ENCODE measurements at places on chromosomes 11 and 22.

DNA sequence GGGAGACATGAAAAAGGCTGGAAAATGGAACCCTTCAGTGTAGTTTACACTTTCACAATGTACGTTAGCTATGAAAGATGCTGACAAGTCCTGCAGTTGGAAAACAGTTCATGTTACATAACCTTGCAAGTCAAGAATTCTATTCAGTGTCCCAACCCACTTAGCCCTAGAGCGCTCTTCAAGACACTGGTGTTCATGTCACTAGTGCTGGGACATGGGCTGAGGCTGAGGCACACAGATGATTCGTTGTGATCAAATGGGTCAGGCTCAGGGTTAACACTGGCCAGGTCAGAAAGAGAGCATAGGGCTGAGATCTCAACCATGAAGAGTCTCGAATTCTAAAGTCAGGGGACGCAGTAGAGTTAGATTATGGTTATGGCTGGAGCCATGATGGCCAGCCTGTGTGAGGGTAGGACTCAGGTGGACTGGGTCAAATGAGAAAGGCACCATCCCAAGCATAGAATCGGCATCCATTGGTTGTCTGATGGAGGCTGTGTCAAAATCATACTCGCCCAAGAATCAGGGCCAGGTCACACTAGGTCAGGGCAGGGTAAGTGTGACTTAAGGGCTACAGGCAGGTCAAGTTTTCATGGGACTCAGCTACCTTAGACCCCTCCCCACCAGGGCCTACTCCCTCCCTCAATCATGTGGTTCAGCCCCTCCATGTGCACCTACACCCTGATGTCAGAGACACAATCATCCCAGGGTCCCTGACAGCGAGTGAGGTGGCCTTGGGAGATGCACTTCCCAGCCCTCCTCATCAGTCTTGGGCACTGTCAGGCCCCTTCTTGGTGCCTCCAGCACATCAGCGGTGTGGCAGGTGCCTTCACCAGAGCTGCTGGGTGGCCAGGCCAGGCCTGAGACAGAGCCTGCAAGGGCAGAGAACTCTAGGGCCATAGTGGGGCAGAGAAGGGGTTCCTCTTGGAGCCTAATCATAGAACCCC lies 20.2 kb downstream of the IGLL5 start:
- no peak for DNase-seq
- peak overlapping the region; percentile 19 for H3K27ac ChIP-seq
- peaks cover 26% of the 10 kb centered on the region for H3K27me3 ChIP-seq
- no peak overlapping the region for H3K4me3 ChIP-seq

DNA sequence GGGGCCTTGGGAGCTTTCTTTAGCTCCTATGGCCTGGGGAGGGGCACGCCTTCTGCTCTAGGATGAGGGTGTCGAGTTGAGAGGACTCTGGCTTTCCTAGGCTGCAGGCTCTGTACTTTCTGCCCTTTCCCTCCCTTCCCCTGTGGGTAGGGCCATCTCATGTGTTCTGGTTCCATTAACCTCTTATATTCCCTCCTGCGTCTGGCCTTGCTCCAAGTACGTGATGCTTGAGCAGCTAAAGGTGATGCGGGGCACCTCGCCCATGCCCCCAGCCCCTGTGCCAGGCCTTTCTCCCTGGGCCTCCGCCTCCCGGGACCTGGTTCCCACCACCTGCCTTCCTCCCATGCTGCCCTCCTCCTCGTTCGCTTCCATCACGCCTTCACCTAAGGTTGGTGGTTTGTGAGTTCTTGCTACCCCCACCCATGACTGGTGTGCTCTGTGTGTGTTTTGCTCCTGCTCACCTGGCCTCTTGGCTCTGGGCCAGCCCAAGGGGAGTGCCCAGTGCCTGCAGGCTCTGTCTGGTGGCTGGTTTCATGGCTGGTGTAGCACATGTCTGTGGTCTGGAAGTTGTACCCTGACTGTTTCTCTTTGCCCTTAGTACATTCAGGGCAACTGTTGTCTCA lies 34.1 kb downstream of the PHLDB1 start:
- H3K4me1 ChIP-seq: peaks cover 6% of the 10 kb centered on the region
- H3K27ac ChIP-seq: no peak overlapping the region
- DNase-seq: no peak
- H3K27me3 ChIP-seq: no peaks in the 10 kb centered on the region
- peaks cover 2% of the 10 kb centered on the region for H3K36me3 ChIP-seq
- no peak overlapping the region for H3K4me3 ChIP-seq

GRCh38 chr11:73875840-73876239 lies 806 bp downstream of the COA4 start:
- H3K27ac ChIP-seq: peak overlapping the region; percentile 99
- H3K4me1 ChIP-seq: peaks cover 30% of the 10 kb centered on the region
- H3K4me3 ChIP-seq: peak overlapping the region; percentile 100

- no peak for DNase-seq
- no peaks in the 10 kb centered on the region for H3K4me1 ChIP-seq
- H3K4me3 ChIP-seq: no peak overlapping the region
- H3K36me3 ChIP-seq: no peaks in the 10 kb centered on the region
- no peaks in the 10 kb centered on the region for H3K27me3 ChIP-seq
- no peak overlapping the region for H3K27ac ChIP-seq
These were observed 98.9 kb downstream of the PGR start for GRCh38 chr11:101030692-101031091.

DNA sequence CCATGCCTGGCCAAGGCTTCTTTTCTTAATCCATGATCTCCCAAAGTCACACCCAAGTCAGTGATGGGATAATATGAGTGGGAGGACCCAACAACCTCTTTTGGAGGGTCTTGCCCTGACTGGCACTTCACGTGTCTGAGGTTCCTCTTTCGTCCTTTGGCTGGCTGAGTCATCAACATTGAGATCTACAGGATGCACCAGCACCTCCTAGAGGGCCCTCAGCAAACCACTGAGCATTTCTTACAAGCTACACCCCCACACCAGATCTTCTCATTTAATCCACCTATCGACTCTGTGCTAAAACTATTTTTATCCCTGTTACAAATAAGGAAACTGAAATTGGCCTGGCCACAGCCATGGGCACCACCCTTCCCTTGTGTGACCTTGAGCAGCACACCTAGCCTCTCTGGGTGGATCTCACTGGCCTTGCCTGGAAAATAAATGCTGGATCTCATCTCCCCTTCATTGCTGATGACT lies 63.4 kb downstream of the FLI1 start:
- H3K4me1 ChIP-seq: peaks cover 71% of the 10 kb centered on the region
- DNase-seq: no peak
- peak overlapping the region; percentile 72 for H3K4me3 ChIP-seq
- H3K27me3 ChIP-seq: no peaks in the 10 kb centered on the region
- peaks cover 22% of the 10 kb centered on the region for H3K36me3 ChIP-seq

DNA sequence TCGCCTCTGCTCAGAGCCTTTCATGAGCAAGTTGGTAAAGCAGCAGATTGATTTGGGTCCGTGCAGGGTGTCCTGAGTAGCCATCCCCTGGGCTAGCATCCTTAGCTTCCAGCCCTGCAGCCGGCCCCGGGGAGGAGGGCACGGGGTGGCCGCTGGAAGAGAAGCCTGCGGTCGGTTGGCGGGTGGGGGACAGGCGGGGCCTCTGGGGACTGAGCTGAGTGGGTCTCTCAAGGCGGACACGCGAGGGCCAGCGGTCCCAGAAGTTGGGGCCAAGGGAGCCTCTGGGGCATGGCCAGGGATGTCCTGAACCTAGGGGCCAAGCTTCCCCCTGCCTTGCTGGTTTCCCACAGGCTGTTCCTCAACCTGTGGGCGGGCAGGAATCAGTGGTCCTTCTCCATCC lies 143.0 kb downstream of the TBC1D22A start:
- DNase-seq: no peak
- H3K27me3 ChIP-seq: no peaks in the 10 kb centered on the region
- no peak overlapping the region for H3K4me3 ChIP-seq
- peaks cover 4% of the 10 kb centered on the region for H3K36me3 ChIP-seq

DNA sequence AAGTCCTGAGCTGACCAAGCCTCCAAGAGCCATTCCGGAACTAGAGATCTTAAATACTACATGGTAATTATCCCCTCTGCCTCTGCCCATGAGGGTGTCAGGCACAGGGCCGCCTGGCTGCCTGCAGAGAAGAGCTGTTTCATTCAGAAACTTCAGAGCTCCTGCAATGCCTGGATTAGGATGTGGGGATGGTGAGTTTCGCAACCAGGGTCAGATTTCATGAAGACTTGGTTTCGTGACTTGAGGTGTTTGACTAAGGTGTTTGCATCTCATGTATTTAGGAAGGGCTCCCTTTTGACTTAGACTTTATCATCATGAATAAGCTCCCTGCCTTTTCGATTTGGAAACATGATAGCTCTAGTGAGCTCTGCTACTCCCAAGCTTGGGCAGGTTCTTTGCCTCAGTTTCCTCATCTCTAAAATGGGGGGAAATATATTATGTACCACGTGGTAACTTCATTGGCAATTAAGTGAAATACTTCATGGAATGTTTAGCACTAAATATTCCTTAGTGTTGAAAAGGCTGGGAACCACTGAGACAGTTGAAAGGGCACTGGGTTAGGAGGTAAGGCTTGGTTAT lies 9.1 kb downstream of the TIMP3 start:
- peaks cover 58% of the 10 kb centered on the region for H3K27me3 ChIP-seq
- no peak overlapping the region for H3K27ac ChIP-seq
- no peaks in the 10 kb centered on the region for H3K4me1 ChIP-seq

DNA sequence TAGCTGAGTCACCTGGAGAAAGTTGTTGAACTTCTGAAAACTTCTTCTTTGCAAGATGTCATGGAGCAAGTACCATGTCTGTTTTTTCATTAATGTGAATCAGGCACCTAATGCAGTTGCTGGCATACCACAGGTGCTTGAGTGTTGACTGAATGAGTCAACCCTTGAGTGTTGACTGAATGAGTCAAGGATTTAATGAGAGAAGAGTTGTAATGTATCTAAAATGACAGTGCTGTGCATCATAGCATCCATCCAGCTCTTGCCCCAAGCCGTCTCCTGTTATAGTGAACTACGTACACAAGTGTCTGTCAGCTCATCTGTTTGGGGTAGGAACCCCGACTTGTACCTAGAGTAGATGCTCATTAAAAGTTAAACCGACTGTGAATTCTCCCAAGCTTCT lies 93.1 kb downstream of the CWC15 start:
- no peak overlapping the region for H3K27ac ChIP-seq
- H3K4me1 ChIP-seq: peaks cover 9% of the 10 kb centered on the region
- no peaks in the 10 kb centered on the region for H3K36me3 ChIP-seq
- H3K4me3 ChIP-seq: no peak overlapping the region

DNA sequence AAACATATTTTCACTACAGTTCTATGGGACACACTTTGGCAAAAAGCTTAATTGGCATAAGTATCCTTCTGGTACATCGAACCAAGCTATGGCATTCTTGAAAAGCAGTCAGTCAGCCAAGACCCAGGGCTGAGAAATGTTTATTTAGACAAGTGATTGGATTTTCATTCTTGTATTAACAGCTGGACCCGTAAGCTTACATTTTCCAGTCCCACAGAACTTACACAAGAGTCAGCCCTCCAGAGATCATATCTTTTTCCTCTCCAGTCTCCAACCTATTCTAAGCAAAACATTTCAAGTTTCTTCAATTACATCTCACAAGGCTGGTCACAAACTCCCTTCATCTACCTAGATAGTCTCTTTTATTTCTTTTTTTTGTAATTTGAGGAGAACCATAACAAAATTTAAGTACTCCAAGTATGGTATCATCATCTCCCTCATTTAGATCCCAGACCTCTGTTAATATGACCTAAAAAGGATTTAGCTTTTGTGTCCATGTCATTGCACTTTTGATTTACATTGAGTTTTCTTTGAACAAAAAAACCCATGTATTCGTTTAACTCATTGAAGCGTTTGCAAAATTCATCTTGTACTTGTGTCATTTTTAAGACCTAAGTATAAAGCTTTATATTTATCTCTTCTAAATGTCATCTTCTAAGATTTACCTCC lies 67.9 kb upstream of the GRK3 start:
- H3K27ac ChIP-seq: no peak overlapping the region
- no peak overlapping the region for H3K4me3 ChIP-seq
- H3K27me3 ChIP-seq: peaks cover 69% of the 10 kb centered on the region
- peaks cover 4% of the 10 kb centered on the region for H3K4me1 ChIP-seq
- H3K36me3 ChIP-seq: peaks cover 4% of the 10 kb centered on the region
- DNase-seq: no peak

- H3K27me3 ChIP-seq: no peaks in the 10 kb centered on the region
- no peak overlapping the region for H3K4me3 ChIP-seq
- DNase-seq: no peak
- no peak overlapping the region for H3K27ac ChIP-seq
These were observed 31.7 kb downstream of the IMMP1L start for GRCh38 chr11:31477528-31478222.

GRCh38 chr11:45879803-45880686 lies 5.4 kb upstream of the MAPK8IP1 start:
- H3K36me3 ChIP-seq: peaks cover 23% of the 10 kb centered on the region

DNA sequence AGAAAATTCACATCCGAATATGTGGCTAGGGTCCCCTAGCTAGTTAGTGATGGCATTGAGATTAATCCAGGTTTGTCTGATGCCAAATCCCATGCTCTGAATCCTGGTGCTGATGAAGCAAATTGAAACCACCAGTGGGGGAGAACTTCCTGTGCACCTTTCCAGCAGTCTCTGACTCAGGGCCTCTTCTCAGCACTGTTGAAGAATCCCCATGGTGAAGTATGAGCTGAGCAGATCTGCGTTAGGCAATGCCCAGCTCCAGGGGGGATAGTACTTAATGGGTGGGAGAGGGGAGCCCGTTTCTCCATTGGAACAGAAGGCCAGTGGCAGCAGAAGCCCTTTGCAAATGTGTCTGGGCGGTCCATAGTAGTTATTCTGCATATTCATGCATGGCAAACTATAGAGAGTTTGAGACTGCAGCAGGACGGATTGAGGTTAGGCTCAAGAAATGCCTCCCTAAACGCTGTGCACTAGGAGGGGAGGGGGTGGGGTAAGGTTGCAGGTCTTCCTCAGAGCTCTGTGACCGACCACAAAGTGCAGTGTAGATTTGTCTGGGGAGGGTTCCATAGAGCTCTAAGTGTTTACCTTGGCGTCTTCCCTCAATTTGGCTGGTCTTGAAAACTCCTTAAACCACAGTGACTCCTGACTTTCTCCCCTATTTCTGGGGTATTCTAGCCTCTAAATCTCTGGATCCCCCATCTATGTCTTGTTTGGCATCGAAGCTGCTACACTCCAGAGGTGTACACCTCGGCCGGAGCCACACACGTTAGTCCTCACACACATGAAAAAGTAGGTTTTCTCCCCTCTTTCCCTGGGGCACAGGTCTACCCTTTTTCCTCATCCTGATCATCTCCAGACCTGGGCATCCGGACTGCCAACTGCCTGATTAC lies 4.8 kb downstream of the POU2F3 start:
- no peak overlapping the region for H3K4me3 ChIP-seq
- H3K4me1 ChIP-seq: peaks cover 18% of the 10 kb centered on the region
- H3K36me3 ChIP-seq: peaks cover 4% of the 10 kb centered on the region
- no peak for DNase-seq
- H3K27ac ChIP-seq: no peak overlapping the region

- H3K27ac ChIP-seq: no peak overlapping the region
- H3K4me3 ChIP-seq: no peak overlapping the region
- H3K27me3 ChIP-seq: peaks cover 15% of the 10 kb centered on the region
- DNase-seq: no peak
- peaks cover 3% of the 10 kb centered on the region for H3K36me3 ChIP-seq
- H3K4me1 ChIP-seq: peaks cover 5% of the 10 kb centered on the region
These were observed 93.8 kb upstream of the CLPB start for GRCh38 chr11:72528121-72528520.

DNA sequence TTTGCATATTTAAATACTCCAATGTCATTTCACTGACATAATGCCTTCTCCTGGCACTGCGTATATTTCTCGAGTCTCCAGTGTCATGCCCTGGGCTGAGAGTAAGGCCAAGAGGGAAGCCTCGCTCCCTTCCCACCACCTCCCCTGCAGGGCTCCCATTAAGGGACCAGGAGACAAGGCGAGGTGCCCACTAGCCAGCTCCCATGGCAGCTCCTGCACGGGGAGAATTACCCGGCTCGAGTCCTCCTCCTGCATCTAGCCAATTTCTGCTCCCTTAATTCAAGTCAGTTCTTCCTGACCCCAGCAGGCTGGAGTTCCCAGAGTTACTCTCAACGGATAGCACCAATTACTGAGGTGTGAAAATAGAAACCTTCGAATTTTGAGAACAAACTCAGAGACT lies 31.9 kb downstream of the OPCML start:
- no peak for DNase-seq
- H3K4me1 ChIP-seq: no peaks in the 10 kb centered on the region
